ENCODE measurements at places on chromosomes 3 and 15. TPM values are rescaled to one million over a fixed set of nuclear protein-coding genes. Genes with fewer than 3 reads are reported as not detected.
A peak's percentile ranks its signal among the peaks of the same experiment; 100 is the strongest.

GRCh38 chr3:170155604-170156003 lies 25.9 kb downstream of the PHC3 start:
- H3K27me3 ChIP-seq, result no peaks in the 10 kb centered on the region
- H3K4me1 ChIP-seq, result peaks cover 21% of the 10 kb centered on the region
- H3K36me3 ChIP-seq, result peaks cover 12% of the 10 kb centered on the region
- no peak overlapping the region for H3K27ac ChIP-seq
- H3K4me3 ChIP-seq, result no peak overlapping the region

GRCh38 chr3:151404316-151404715 lies 19.8 kb upstream of the P2RY12 start:
- no peak overlapping the region for H3K4me3 ChIP-seq
- H3K27ac ChIP-seq, result no peak overlapping the region
- H3K36me3 ChIP-seq, result no peaks in the 10 kb centered on the region
- no peaks in the 10 kb centered on the region for H3K27me3 ChIP-seq

Gene CLDN18
- 197 TPM for total RNA-seq

GRCh38 chr15:92808598-92809063 lies 91.5 kb upstream of the CHD2 start:
- no peaks in the 10 kb centered on the region for H3K27me3 ChIP-seq
- peak; percentile 86 for DNase-seq
- no peaks in the 10 kb centered on the region for H3K36me3 ChIP-seq
- peaks cover 49% of the 10 kb centered on the region for H3K4me1 ChIP-seq
- H3K4me3 ChIP-seq, result peak overlapping the region; percentile 65
- peak overlapping the region; percentile 99 for H3K27ac ChIP-seq

All from upper lobe of right lung (tissue), 1 donor.